ENCODE measurements at places on chromosomes 7 and 10. TPM values are rescaled to one million over a fixed set of nuclear protein-coding genes. Genes with fewer than 3 reads are reported as not detected.

- no peaks in the 10 kb centered on the region for H3K36me3 ChIP-seq
- no peak for DNase-seq
- no peaks in the 10 kb centered on the region for H3K27me3 ChIP-seq
- H3K4me3 ChIP-seq: no peak overlapping the region
Observed at GRCh38 chr7:16993543-16993942, 111.8 kb upstream of the AGR3 start.

DNA sequence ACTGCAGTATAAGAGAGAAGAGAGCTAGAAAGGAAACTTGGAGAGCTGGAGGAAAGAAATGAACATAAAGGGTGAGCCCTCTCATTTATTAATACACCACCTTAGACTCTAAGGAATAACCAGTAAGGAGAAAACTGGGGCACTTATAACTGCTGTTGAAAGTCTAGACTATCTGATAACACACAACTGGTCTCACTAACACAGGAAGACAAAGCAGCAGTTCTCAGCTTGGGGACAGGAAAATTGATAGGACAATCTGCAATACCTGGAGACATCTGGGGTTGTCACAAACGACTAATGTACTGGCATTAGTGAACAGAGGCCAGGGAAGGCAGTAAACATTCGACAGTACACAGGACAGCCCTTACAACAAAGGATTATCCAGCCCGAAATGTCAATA is 6.8 kb downstream of the ELMO1 start:
- no peak for DNase-seq
- no peaks in the 10 kb centered on the region for H3K4me1 ChIP-seq
- H3K36me3 ChIP-seq: no peaks in the 10 kb centered on the region
- H3K4me3 ChIP-seq: no peak overlapping the region
- H3K27me3 ChIP-seq: no peaks in the 10 kb centered on the region

DNA sequence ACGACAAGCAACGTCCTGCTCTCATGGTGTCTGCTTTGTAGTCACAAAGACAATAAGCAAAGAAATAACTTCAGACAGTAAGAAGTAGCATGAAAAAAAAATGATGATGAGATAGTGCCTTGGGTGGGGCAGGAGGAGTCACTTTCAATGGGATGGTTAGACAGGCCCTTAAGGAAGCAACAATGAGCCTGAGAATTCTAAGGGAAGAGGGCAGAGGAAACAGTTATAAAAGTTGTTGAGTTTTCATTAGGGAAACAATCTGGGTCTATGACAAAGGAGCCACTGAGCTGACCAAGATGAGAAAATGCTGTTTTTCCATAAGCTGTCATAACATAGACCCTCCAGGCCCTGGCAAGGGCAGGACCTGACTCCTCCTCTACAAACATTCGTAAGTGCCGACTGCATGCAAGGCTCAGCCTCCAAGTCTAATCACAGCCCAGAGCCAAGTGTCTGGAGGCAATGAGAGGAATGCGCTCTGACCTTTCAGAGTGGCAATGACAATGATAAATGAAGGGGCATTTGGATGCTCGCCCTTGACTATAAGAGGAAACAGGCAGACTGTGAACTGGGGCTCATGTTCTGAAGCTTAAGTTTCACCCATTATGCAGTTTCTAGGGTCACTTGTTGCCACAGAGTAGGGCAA is 43.7 kb downstream of the PPP1R3C start:
- peaks cover 2% of the 10 kb centered on the region for H3K27me3 ChIP-seq
- peak; percentile 46 for DNase-seq
- H3K36me3 ChIP-seq: no peaks in the 10 kb centered on the region
- peaks cover 37% of the 10 kb centered on the region for H3K4me1 ChIP-seq
- H3K27ac ChIP-seq: peak overlapping the region; percentile 92

CFAP46 gene
- polyA plus RNA-seq: 1.6 TPM

LLCFC1 gene
- not detected for polyA plus RNA-seq

NEBL gene
- under 0.01 TPM for polyA plus RNA-seq

Data from IMR-90 (cell line).